ENCODE measurements at places on chromosomes 2 and 18.

DNA sequence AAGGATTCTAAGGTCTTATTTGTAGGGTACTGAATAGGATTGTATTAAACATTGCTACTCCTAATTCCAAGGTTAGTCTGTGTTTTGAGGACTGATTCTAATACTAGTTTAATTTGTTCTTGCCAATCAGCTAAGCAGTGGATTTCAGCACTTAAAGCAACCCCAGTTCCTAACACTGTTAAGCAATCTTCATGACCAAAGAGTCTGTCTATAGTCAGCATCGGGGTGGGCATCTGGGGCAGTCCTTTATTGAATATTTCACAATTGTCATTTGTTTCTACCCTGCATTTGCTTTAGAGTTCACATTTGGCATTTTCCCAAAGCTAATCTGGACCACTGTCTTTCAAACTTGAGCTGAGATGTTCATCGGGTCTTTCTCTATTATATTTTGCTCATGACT, 248.0 kb upstream of the TANK start:
- no peak for DNase-seq

DNA sequence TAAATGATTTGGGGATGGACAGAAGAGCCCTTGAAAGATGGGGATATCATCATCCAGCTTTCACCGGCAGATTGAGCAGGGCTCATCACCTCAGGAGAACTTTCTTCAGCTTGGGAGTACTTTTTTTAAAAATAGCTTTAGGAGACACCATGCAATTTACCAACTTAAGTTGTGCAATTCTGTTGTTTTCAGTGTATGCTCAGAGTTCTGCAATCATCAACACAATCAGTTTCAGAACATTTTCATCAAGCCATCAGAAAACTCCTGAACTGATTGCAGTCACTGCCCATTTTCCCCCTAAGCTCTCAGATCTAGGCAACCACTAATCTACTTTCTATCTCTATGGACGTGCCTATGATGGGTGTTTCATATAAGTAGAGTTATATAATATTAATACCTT, 117.7 kb downstream of the CRIM1 start:
- no peak for DNase-seq

GRCh38 chr2:27622921-27623384, 5.9 kb downstream of the CCDC121 start:
- DNase-seq, result no peak

DNA sequence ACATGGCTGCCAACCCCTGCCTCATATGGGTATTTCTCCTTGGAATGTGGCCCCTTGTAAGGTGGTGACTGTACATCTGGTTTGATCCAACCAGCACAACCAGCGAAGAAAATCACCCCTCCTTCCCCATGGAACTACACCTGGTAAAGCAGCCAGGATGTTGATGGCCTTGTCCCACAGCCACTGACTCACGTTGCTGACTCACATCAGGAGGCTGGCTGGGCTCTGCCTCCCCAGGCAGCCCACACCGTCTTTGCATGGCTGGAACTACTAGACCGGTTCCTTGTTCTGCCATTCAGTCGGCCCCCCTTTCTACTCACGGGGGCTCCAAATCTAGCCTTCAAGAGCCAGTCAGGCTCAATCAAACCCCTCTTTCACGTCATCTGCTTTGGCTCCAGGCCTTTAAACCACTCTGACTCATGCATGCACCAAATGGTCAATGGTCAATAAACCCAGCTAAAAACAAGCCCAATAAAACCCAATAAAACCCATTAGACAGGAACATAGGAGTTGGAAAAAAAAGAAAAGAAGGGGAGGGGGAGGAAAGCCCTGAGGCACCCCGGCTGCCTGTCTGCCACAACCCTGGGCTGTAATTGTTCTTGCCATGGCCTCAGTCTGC, 114.8 kb downstream of the PLB1 start:
- no peak for DNase-seq

GRCh38 chr2:241130316-241130715, 19.0 kb downstream of the PASK start:
- DNase-seq, result no peak

DNA sequence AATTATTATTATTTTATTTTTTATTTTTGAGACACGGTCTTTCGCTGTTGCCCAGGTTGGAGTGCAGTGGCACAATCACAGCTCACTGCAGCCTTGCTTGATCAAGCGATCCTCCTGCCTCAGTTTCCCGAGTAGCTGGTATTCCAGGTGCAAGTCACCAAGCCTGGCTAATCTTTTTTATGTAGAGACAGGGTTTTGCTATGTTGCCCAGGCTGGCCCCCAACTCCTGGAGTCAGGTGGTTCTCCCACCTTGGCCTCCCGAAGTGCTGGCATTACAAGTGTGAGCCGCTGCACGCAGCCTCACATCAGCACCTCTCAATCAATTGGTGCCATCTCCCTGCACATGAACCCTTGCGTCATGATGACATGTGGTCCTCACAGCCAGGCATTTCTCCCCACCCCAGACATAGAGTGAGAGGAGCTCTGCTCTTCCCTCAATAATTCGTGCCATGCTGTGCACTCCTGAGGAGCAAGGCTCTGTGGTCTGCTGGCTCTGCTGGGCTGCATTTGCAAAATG, 5.9 kb downstream of the INPP5D start:
- no peak for DNase-seq

GRCh38 chr2:105834931-105835330, 90.2 kb downstream of the NCK2 start:
- no peak for DNase-seq

DNA sequence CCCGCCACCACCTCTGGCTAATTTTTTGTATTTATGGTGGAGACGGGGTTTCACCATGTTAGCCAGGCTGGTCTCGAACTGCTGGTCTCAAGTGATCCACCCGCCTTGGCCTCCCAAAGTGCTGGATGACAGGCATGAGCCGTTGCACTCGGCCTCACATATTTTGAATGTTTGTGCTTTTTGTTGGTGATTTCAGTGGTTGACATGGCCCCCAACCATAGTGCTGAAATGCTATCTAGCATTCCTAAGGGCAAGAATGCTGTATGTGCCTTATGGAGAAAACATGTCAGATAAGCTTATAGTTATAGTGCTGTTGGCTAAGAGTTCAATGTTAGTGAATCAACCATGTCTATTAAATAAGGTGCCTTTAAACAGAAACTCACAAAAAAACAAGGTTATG, 8.9 kb downstream of the ZAP70 start:
- no peak for DNase-seq

DNA sequence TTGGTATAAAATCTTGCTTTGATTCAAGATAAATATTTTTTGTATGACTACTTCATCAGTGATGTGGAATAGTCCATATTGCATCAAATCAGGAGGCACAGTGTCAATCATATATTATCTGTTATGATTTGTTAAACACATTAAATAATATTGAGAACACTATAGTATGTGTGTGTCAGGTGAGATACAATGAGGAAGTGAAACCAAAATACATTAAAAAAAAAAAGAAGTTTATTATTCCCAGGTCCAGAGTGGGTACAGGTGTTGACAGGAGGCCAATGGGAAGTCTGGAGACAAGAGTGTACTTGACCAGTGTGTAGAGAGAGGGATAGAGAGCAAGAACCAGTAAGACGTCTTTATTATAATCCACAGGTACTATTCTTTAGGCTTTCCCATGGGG, 292.6 kb downstream of the FSIP2 start:
- DNase-seq, result no peak

DNA sequence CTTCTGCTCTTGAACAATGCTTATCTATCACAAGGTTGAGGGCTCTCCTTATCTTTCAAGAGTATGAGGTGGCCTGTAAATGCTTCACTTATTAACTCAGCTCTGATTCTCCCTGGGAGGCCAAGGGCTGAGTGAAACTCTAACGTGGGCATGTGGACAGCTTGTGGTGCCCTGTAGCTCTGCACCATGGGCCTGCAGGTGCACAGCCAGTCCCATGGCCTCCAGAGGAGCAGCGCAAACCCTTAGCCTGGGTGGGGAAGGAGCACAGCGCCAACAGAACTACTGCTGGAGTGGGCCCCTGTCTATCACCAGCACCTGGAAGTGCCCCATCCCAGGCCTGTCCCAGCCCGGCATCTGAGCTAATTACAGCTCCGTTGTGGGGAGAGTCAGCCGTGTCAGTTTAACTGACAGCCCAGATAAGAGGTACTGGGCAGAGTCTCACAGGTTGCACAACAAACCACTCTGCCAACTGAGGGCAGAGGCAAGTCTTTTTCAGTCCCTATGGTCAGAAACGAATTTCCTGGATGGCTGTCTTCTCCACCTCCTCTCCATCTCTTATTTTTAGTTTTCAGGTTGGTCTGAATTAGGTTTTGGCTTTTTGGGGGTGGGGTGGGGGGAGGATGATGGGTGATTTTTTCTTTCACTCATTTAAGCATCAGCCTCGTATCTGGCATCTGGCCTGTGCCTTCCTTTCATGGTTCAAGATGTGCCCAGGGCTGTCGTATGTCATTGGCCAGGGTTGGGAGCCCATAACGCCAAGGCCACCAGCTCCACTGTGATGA, 219.5 kb downstream of the BCL2 start:
- DNase-seq, result no peak

DNA sequence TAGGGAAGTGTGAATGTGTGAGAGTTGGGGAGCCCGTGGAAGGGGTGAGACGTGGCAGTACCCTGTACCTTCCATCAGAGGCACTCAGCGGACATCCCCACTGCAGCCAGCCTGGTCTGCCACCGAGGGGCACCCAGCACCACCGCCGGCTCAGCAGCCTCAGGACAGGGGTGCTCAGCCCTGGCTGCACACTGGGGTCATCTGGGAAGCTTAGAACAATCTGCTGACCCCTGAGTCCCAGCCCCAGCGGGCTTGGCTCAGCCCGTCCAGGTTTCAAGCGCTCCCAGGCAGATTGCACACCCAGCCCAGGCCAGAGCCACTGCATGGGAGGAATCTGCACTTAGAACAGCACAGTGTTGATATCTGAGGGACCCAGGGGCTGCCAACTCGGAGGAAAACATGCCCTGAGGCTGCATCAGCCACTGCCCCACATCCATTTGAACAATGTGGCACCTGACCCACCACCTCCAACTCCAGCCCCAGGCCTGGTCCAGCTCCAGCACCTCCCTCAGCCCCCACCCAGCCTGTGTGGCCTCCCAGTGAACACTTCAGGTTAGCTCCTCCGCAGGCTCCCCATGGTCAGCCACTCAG, 147.1 kb upstream of the OTOS start:
- DNase-seq, result no peak

DNA sequence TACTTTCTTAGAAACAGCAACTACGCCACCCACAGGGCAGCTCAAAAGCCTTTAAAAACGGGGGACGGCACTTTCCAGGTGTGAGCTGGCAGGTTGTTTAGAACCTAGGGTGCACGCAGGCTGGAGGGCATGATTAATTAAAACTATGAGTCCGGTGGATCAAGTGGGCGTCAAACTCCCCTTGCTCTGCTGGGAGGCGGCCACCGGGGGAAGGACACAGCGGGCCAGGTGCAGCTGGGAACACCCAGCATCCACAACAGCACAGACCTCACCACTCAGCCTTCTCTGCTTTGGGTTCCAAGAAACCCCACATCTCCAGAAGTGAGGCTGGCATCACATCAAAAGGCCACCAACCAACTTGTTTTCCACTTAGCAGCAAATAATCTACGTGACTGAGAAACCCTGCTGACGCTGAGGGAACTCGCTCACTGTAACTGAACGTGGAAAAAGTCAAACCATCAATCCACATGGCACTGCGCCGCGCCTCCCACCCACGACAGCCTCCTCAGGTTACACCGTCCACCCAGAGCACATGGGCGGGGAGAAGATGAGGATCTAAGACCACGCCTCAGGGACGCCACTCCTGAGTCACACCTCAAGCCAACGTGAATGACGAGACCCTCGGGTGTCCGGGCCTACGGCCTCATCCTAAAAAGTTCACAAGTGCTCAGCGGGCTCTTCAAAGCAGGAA, 118.2 kb downstream of the ZNF516 start:
- DNase-seq, result no peak

DNA sequence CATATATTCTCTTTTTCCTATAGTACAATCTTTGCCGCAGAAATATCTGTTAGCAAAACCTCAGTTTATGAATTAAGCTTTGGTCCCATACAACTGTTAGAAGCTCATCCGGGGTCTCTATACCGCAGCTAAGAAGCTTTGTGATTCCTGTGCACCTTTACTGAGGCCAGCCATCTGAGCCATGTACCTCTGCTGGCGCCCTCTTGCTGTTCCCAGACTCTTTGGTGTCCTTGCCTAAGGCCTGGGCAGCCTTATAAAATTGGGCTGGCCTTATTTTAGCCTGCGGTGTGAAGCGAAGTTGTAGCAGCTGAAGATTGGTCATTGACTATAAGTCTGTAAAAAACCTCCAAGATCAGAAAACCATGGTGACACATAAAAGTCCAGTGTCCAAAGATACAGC, 1135.1 kb upstream of the CHAC2 start:
- no peak for DNase-seq

DNA sequence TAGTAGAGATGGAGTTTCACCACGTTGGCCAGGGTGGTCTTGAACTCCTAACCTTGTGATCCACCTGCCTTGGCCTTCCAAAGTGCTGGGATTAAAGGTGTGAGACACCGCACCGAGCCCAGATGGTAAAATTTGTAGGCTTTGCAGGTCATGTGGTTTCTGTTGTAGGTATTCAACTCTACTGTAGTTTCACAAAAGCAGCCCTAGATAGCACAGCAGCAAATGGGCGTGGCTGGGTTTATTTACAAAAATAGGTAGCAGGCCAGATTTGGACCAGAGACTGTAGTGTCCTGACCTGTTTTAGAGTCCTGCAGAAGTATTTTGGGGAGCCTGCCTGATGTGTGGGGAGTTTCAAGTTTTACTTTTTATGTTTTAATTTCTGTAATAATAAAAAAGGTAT, 84.1 kb upstream of the RASGRP3 start:
- no peak for DNase-seq

GRCh38 chr2:10532638-10533101, 84.5 kb upstream of the ODC1 start:
- DNase-seq, result no peak

- DNase-seq, result no peak
These were observed 6.7 kb downstream of the ZNF407 start for GRCh38 chr18:74604361-74604760.

GRCh38 chr2:40433736-40434135, 18.2 kb downstream of the SLC8A1 start:
- no peak for DNase-seq

DNA sequence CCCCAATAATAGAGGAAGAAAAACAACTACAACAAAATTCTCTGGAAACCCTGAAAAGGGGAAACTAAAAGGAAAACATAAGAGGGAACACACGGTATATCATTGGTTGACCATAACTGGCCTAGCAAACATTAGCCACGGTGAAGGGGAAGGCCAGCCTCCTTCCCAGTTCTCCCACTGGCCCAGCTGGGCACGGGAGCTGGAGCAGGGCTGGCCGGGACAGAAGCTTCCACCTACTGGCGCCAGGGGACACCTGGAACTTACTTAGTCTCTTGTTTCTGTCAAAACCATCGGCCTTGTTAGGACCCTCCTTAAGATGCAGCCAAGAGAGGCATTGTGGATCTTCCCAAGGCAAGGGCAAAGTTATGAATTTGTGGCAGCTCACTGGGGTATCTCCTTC, 56.1 kb upstream of the DLGAP1 start:
- no peak for DNase-seq

DNA sequence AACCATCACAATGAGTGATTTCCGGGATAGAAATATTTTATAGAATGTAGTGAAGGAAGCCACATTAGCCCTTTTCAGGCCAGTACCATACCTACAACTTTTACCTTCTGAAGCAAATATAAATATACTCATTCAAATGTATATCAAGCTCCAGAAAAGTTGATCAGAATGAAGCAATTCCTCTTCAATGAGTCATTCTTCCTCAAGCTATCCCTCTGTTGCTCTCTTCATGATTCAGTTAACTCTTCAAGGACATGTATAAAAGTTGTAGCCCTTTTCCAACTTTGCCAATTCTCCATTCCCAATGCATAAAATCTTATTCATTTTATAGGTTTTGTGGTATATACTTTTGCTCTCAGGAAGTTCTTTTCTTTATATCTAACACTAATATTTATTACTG, 242.1 kb upstream of the RGPD4 start:
- no peak for DNase-seq

Data from activated T-helper 1 cell treated with Interleukin-2 at 50 U/mL for 16 hours (primary cell).